ENCODE measurements at places on chromosomes 16 and 17.

DNA sequence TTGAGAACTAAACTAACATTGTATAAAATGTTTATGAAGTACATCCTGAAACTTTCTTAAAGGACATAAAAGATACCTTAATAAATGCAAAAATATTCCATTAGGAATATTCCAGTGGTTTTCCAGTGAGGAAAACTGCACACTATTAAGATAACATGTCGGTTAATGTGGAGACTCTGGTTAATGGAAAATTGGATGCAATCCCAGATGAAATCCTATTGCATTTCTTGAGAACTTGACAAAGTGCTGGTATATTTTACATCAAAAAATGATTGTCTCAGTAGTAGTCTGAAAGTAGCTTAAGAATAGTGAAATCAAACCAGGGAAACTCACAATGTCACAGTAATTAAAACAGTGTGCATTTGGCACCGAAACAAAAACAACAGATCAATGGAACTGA is 202.5 kb upstream of the MON1B start:
- DNase-seq = no peak

DNA sequence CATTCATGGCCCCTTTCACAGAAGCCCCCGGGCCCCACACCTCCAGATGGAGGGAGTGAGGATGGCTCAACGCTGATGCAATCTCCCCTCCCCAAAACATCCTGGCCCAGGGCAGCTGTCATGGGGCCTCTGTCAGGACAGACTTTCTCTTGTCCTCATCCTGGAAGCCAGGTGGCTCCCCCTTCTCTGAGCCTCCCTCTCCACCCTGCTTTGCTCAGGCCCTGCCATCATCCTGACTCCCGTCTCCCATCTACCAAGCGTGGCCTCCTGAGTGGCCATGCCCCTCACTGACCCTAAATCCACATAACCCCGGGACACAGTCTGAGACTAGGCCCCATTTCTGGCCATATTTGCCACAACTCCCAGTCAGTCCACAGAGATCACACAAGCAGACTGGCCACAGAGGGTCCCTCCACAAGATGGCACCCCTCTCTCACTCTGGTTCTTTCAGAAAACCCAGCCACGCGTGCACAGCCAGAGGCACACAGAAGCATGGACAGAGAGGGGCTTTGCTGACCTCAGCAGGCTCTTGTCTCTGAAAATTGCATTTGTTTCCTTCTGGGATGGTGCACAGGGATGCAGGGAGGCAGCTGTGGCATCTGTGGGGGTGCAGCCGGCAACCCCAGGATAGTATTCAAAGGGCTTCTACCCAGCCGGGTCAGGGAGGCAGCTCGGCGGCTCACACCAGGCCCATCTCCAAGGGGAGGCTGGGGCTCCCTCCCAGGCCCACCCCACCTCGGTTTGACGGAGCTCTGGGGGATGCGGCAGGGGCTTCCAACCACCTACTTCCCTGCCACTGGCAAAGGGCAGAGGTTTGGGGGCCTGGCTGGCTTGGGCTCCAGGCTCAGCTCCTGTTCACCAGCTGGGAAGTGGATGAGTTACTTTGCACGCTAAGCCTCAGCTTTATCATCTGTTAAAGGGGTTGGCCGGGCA is 16.9 kb downstream of the DOC2B start:
- no peak for DNase-seq

- no peak for DNase-seq
Observed at GRCh38 chr17:10999484-10999883, 161.6 kb upstream of the PIRT start.

GRCh38 chr17:50837980-50838954 is 2.9 kb downstream of the WFIKKN2 start:
- no peak for DNase-seq
